Sciatic nerve (tissue), 2 donors: ENCODE measurements at places on chromosomes 1 and 21.
A peak's percentile ranks its signal among the peaks of the same experiment; 100 is the strongest.

DNA sequence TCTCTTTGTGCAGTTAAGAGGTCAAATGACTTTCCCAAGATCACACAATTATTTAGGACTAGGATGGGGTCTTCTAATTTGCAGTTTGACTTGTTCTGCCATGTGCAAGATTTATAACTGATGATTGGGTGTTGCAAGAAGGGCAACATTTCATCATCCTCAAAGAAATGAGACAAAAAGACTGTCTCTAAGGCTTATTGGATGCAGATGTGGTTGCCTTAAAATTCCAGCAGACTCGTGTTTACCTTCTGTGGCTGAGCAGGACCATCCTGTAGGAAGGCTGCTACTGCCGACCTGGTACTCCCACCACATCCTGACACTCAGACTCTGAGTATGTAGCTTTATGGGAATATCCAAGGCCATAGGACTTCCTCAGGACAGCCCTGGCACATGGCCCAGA is 99.9 kb upstream of the SGIP1 start:
- DNase-seq: no peak

- no peak for DNase-seq
Measured at GRCh38 chr1:186780076-186780475, 48.7 kb upstream of the PLA2G4A start.

GRCh38 chr1:212727386-212728181 is 27.9 kb upstream of the BATF3 start:
- no peak for DNase-seq

DNA sequence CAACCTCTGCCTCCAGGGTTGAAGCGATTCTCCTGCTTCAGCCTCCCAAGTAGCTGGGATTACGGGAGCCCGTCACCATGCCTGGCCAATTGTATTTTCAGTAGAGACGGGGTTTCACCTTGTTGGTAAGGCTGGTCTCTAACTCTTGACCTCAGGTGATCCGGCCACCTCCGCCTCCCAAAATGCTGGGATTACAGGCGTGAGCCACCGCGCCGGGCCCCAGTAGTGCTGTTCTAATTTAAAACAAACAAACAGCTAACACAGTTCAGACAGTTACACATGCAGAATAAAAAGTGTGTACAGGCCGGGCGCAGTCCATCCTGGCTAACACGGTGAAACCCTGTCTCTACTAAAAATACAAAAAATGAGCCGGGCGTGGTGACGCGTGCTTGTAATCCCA is 35.6 kb upstream of the OPRD1 start:
- peak; percentile 41 for DNase-seq

- DNase-seq: no peak
Measured at GRCh38 chr1:227043755-227044154, 103.7 kb downstream of the COQ8A start.

DNA sequence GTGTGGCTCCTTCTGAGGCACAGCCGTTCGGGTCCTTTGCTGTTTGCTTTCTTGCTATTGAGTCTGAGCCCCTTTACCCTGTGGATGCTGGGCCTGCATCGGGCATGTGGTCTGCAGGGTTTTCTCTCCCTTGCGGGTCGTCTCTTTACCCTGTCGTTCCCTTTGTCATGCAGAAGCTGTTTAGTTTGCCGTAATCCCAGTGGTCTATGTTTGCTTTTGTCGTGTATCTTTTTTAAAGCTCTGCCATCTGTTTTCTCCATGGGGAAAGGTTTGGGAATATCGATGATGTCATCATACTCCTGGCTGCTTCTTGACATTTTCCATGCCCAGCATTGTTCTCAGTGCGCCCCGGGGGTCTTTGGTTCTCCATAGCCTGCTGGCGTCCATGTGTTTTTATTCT is 68.2 kb downstream of the AGPAT3 start:
- DNase-seq: no peak

DNA sequence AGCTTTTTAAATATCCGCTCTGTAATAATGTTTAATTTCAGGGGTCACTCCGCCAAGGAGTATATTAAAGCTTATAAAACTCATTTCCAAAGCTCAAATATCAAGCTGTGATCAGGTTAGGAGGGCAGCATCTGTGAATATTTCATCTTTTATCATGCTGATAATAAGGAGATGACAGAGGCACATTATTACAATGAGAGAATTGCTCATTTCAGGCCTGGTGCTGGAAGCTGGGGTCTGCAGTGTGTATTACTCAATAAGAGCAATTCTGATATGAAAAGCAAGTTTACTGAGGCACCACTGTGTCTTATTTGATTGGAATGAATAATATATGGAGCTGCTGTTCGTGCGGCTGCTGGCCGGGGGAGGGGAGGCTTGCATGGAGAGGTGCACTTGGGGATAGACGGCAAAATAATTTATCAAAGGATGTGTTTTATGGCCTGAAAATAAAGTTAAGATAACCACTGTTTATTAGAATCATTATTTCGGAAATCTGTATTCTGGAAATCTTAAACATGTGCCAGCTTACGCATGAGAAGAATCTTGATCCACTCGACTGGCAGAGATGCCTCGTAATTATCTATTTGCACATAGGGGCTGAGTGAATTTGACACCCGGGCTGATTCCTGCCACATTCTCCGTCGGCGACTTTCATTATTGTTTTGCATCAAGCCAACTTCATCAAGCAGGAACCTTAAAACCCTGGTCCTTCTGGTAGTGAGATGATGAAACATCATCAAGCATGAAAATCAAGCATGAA is 173.2 kb downstream of the RRAGC start:
- no peak for DNase-seq

GRCh38 chr1:3034162-3034561 is 12.9 kb downstream of the ACTRT2 start:
- DNase-seq: peak; percentile 35

DNA sequence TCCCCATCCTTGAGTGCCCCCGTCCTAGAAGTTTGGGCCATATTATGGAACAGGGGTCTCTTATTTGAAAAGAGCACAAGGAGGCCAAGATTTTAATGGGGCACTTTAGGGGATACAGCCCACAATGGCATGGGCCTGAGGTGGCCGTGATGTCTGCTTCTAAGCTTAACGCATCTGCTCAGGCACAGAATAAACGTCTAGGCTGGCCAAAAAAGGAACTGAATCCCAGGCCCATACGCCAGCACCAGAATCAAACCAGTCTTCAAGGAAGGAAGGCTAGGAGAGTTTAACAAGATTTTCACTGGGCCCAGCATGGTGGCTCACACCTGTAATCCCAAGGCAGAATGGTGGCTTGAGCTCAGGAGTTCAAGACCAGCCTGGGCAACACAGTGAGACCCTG is 9.2 kb upstream of the SARS1 start:
- no peak for DNase-seq

DNA sequence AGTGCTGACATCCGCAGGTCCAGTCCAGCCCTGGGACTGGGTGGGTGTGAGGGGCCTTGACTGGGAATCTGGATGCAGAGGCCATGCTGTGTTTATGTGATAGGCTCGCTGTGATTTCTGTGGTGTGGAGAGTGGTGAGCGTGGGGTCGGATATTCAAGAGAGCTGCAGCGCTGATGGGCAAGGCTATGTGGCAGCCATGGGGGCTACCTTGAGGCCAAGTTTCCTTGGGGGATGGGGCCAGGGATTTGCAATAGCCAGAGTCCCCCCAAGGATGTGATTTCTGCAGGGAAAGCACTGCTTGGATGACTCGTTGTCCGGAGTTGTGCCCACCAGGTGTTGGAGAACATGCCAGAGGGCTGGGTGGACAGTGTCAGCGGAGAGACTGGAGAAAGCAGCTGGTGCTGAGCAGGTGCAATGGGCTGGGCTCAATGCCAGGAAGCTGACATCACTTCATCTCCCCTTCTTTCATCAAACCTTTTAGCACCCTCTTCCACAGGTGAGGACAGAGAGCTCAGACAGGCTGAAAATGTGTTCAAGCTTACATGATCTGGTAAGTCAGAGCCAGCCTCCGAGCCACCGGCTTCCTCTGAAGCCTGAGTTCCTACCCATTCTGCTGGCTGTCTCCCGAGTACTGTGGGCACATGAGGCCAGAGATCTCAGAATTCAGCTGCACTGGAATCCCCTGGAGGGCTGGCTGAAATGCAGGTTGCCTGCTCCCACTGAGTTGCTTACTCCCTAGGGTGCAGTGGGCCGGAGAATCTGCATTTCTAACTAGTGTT is 132.9 kb downstream of the RHOU start:
- DNase-seq: no peak

- DNase-seq: no peak
Measured at GRCh38 chr1:58287894-58288623, 258.5 kb downstream of the OMA1 start.

DNA sequence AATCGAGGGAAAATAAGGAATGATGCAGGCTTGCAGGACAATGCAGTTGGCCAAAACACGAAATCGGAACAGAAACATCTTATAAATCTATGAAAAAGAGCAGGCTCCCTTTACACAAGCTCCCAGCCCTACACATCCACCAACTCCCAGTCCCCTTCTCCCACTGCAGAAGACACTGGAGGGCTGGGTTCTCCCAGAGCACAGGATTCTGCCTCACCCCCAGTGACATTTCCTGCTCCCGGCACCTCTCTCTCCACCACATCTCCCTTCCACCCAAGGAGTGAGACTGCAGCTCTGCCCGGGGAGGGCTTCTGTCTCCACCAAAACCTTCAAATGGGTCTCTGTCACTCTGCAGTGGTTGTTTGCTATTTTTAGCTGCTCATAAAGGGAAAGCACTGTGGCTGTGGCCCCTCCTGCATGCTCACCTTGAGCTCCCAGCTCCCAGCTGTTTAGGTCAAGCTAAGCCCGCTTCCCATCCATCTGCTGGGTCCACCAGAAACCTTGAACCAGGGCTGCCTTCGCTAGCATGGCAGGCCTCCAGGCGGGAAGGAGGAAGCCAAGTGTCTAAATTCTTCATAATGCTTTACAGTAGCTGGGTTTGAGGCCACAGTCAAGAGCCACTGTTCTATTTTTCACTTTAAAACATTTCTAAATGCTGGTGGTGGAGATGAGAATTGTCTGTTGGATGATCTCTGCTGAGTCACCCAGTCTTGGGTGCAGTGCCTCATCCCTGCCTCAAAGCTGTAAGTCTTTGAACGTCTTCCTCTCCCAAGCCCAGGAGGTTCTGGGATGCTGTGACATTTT is 3.3 kb upstream of the C2CD2 start:
- no peak for DNase-seq

DNA sequence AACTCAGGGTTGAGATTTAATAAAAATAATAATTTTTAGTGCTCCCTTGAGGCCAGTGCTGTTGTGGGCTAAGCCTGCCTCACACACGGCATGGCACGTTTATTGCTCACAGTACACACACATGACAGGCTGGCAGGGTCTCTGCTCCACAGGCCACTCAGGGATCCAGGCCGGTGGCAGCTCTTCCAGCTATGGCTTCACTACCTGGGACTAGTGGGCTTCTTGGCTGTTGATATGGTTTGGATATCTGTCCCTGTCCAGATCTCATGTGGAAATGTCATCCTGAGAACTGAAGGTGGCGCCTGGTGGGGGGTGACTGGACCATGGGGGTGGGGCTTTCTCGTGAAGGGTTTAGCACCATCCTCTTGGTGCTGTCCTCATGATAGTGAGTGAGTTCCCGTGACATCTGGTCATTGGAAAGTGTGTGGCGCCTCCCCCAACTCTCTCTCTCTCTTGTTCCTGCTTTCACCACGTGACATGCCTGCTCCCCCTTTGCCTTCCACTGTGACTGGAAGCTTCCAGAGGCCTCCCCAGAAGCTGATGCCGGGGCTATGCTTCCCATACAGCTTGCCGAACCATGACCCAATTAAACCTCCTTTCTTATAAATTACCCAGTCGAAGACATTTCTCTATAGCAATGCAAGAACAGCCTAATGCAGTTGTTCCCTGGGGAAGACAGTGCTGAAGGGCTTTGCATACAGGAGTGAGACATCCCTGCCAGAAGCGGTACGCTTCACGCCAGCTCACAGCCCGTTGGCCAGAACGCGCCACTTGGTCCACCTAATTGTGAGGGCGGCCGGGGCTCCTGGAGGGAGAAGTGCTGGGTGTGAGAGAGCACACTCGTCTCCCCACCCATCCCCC is 226.9 kb upstream of the C1orf174 start:
- DNase-seq: peak; percentile 35

DNA sequence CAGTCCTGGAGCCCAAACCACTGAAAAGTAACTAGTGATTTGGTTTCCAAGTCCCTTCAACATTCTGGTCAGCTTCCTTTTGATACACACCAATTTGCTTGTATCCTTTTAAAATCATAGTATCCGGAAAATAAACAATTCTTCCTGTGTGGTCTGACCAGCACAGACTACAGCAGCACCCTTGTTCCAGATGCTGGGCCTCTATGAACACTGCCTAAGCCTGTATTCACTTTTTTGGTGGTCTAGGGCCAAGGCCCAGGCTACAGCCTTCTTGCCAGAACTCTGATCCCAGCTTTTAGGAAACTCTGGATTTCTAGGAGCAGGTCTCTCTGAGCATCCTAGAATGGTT is 801 bp upstream of the DDAH1 start:
- no peak for DNase-seq

- DNase-seq: no peak
Measured at GRCh38 chr21:39580744-39581143, 32.0 kb upstream of the B3GALT5 start.

GRCh38 chr21:43971992-43972255 is 40.2 kb upstream of the TRAPPC10 start:
- no peak for DNase-seq

GRCh38 chr1:224749916-224750315 is 133.8 kb downstream of the CNIH3 start:
- DNase-seq: no peak

DNA sequence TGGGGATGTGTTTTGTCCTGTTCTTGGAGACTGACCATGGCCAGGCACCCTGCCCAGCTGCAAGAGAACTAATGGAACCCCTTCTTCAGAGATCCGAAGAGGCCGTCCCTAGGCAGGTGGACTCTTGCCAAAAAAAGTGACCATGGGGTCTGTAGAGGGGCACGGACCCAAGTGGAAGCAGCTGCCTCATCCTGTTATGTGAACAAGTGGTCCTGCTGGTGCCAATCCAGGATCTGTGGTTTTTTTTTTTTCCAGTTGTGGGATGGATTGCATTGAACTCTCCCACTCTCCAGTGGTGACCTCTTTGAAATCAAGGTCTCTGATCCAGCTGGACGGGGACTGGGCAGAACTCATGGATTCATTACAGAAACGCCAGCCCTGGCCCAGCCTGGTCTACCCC is 71.2 kb downstream of the ARHGEF10L start:
- no peak for DNase-seq

- DNase-seq: no peak
Measured at GRCh38 chr1:51523931-51524330, 4.9 kb upstream of the EPS15 start.

GRCh38 chr1:29284286-29284960 is 48.1 kb downstream of the PTPRU start:
- no peak for DNase-seq
